ENCODE measurements at places on chromosomes 2 and 18.

DNA sequence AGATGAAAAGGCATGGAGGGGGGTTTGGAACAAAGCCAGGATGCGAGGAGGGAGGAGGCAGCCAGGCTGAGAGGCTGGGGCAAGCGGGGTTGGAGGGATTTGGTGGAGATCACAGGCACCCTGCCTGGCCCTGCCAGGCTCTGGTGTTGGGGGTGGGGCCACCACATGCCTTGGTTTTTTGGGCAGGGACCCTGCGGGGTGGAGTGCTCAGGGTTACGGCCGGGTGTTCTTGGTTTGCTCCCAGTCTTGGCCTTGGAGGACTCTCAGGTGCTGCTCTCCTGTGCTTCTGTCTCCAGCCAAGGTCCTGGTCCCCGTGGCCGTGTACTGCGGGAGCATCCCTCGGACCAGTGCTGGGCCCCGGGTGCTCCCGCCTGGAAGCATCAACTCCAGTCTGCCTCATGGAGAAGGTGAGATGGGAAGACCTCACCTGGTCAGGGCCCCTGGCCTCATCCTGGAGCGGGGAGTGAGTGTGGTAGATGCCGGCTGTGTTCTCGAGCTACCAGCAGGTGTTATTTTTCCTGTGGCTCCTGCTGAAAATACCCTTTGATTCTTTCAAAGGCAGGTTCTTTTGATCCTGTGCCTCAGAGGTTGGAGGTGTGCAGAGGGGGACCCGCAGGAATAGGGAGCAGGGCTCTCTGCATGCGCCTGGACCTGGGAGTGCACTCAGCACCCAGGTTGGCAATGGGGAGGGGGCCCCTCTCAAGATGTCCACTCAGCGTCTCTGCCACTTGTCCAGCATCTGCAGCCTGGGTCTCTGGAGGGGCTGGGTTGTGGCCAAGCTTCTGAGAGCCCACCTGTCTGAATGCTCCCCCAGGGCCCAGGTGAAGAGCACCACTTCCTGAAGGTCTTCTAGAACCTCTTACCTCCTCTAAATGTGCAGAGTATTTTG lies 17.0 kb downstream of the TOGARAM2 start:
- no peak for DNase-seq

DNA sequence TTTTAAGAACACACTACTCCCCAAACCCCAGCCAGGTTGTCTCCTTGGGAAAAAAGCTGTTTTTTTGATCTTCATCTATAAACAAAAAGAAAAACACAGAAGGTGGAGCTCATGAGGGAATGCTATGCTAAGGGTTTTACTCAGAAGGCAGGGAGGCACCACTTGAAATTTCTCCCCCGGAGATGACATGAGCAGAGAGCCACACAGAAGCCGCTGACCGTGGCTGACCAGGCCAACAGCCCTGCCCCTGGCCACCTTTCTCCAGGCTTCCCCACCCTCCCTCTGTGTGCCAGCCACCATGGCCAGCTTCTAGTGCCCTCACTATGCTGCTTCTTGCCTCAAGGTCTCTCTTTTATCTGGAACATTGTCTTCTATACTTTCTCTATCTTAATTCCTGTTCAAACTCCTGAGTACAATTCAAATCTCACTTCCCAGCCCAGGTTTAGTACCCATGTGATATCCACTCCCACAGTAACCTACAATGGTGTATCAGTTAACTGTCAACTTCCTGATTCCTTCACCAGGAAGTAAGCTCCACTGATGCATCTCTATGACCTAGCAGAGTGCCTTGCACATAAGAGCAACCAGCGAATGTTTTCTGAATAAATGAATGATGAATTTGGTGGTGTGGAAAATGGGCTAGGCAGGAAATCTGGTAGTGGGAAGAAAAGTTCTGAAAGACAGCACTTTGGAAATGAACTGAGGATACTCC lies 15.3 kb downstream of the LAPTM4A start:
- DNase-seq = no peak

GRCh38 chr2:108010912-108011591 lies 24.7 kb downstream of the SLC5A7 start:
- DNase-seq = no peak

DNA sequence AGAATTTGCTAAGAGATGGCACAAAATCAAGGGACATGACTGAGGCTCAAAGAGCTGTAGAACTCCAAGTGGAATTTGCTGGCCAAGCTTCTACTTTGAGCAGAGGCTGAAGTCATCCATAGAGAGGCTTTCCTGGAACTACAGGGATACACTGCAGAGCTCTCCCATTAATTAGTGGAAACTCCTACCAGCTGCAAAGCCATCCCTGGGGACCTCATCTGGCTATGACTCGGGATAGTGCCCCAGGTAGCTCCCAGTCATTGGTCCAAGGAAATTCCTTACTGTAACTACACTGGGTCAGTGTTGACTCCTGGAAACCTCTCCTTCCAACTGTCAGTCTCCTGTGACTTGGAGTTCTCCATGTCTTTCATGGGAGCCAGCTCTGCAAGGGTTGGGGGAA lies 10.5 kb upstream of the GALM start:
- DNase-seq = no peak

- DNase-seq = no peak
Measured at GRCh38 chr18:48992133-48992532, 41.4 kb upstream of the SMAD7 start.

GRCh38 chr2:16654833-16655444 lies 10.7 kb downstream of the CYRIA start:
- DNase-seq = no peak

DNA sequence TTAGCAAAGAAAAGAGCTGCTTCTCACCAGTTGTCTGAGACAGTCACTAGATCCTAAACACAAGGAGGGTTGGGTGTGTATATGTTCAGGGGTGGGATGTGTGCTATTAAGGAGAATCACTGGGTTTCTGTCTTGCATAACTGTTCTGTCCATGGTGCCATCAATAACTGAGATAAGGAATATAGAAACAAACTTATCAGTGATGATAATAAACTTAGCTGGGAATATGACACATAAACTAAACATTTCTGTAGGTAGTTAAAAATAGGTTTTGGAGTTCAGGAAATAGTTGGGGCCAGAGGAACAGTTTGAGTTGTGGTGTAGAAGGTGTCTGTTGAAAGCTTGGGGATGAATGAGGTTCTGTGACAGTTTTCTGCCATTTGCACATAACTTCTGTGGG lies 17.4 kb downstream of the NAPG start:
- DNase-seq = no peak

DNA sequence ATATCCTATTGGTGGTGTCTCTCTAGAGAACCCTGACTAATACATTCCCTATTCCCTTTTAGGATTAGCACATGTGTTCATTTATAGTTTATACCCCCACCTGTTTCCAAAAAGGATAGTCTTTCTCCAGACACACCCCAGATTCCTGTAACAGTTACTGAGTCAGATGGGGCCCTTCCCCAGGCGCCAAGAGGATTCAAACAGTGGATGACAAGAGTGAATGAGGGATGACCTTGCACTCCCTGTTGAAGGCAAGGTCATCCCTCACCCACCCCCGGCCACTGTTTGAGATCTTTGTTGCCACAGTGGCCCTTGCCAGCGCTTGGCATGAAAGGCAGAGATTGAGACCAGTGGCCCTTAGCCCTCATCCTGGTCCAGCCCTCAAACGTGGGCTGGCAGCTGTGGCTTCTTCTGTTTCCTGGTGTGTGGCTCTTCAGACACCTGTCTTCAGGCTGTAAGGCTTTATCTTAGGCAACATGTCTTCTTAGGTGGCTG lies 15.3 kb upstream of the REEP1 start:
- no peak for DNase-seq

DNA sequence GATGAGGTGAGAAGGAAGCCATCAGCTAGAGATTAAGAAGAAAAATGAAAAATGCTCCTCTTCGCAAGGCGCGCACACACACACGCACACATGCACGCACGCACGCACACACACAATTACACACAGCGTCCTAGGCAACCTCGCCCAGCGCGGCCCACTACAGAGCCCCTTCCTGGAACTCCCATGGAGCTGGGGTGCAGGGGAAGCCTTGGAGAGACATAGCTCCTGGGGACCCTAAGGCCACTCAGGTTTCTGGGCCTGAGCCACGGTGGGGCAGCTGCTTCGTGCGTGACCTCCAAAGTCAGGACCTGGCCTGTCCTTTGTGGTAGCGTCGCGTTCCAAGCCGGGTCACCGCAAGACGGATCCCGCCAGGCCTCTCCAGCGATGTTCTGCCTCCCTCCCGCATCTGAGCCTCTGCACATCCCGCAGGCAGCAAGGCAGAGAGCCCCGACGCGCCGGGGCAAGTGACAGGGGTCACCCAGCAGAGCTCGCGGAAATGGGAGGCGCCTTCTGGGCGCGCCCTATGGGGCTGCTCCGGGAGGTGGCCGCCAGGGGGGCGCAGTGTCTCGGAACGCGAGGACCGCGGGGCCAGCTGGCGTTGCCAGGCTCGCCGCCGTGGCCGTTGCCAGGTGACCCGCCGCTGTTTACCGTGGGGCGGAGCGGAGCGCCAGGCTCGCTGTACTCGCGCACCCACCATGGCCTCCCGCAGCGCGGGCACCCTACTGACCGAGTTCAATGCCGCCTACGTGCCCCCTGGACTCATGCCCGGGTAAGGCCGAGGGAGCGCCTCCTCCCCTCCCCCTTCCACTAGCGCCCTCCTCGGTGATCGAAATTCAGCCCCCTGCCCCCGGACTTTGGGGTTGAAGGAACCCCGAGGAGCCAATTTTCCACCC lies 79.0 kb downstream of the CIB4 start:
- DNase-seq = peak; percentile 4

DNA sequence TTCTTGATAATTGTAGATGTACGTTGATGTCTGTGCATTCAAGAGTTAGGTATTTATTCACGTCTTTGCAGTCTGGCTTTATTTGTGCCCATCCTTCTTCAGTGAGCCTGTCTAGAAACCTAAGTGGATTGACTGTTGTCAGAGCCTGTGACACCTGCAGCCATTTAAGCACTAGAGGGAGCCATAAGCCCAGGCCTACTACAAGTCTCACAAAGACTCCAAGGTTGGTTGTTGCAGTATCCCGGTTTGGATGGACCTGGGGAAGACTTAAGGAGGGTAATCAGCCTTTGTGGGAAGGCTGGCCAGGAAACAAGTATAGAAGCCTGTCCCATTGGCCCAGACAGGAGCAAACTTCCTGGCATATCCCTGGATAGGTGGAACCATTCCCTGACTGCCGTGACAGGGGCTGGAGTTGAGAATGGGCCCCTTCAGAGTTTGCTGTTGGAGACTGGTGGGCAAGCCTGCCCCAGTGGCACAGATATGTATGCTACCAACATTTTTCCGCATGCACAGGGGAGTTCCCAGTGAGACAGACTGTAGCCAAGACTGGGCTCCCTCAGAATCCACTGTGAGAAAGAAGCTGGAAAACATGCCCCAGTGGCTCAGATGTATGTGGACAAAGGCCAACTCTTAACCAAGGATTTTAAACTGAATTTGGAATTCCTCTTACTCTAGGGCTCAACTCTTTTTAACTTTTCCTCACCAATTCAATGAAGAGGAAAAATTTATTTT lies 9.3 kb upstream of the LRRC30 start:
- DNase-seq = peak; percentile 69

GRCh38 chr2:186093174-186093573 lies 354.6 kb downstream of the FSIP2 start:
- DNase-seq = no peak

DNA sequence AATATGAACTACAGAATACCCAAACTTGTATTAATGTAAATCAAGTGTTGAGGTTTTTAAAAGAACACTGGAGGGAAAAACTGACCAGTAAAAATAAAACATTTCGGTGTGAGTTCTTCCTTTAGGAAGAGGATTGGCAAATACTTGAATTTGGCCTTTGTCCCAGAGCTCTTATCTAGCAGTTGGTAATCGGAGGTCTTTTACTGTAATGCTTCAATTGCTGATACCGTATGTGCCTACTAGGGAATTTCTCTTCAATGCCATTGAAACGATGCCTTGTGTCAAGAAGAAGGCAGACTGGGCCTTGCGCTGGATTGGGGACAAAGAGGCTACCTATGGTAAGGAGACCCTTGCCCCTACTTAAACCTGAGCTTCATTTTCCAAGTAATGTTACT lies 4.1 kb downstream of the RRM2 start:
- DNase-seq = no peak

GRCh38 chr2:132599556-132599955 lies 70.4 kb downstream of the LYPD1 start:
- no peak for DNase-seq

DNA sequence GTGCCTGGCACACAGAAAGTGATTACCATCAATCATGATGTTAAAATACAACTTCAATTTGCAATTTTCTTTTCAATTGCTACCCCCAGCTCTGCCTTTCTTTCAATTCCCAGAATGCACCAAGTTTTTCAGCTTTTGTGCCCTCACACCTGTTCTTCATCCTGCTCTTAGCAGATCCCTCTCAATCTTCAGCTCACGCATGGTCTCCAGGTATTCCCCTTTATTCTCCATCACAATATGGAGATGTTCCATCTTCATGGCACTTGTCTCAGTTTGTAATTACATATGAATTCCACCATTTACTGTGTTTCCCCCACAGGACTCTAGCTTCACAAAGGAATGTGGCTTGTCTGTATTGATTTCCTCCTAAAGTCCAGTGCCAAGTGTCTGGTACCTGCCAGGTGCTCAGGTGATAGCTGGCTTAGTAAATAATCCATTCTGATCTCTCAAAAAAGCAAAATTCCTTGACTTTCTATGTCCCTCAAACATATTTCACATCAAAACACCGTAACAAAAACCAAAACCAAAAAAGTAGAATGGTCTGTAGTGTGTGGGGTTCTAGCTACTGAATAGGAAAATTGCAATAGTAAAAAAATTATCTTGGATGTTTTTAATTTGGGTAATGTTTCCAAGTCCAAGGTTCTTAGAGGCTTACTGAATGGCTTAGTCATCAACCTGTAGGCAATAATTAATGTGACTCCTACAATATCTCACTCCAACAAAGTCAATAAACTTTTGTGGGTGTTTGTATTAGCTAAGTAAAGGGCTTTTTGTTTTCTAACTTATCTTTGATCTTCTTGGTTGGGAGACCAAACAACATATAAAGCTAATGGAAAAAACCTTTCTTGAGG lies 2.9 kb upstream of the INSIG2 start:
- DNase-seq = no peak

GRCh38 chr2:239950144-239951128 lies 74.7 kb downstream of the NDUFA10 start:
- no peak for DNase-seq

DNA sequence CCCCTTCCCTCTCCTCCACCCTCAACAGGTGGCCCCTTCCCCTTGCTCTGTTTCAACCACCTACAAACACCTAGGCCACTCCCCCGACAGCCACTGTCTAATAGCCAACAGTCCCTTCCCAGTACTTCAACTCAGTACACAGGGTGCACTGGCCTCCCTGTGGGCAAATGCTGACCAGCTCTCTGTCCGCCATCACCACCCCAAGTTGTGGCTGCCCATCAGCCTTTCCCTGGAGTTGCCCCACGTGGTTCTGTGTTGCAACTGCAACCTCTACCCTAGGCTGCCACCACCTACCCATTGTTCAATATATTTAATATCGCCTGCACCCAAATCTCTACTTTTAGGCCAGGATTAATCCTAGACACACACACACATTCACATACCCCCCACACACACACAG lies 173.5 kb downstream of the MREG start:
- DNase-seq = no peak

DNA sequence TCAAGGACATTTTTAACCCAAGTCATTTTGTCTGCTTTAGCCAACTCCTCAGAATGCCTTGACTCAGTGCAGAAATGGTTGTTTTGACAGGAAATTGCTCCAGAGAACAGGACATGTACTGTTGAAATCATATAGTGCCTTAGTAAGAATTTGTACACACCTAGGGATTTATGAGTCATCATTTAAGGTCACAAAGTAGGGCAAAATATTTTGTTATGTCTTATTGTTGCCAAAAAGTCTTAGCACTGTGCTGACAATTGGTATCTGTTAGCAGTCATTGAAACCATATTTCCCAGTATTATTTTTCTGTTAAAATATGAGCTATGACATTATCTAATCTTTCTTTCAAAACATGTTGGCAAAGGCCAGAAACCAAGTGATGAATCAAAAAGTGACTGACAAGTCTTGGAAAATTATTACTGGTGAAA lies 104.5 kb downstream of the OSBPL6 start:
- DNase-seq = peak; percentile 54
